Fibroblast of skin of scalp (primary cell): ENCODE measurements at places on chromosomes 7 and 10.
A peak's percentile ranks its signal among the peaks of the same experiment; 100 is the strongest.

GRCh38 chr10:51786684-51787035 is 87.3 kb upstream of the CSTF2T start:
- peak; percentile 47 for DNase-seq

GRCh38 chr7:100065452-100066186 is 15.9 kb downstream of the ZNF3 start:
- DNase-seq, result peak; percentile 25

GRCh38 chr10:129280908-129281586 is 186.0 kb upstream of the MGMT start:
- DNase-seq, result no peak

GRCh38 chr10:17216217-17216900 is 11.7 kb upstream of the VIM start:
- peak; percentile 94 for DNase-seq

- DNase-seq, result no peak
Measured at GRCh38 chr10:132877473-132877872, 64.9 kb downstream of the CFAP46 start.

GRCh38 chr10:103747193-103747865 is 108.0 kb downstream of the SH3PXD2A start:
- DNase-seq, result no peak

- no peak for DNase-seq
Measured at GRCh38 chr10:124955868-124956267, 13.9 kb downstream of the ZRANB1 start.

DNA sequence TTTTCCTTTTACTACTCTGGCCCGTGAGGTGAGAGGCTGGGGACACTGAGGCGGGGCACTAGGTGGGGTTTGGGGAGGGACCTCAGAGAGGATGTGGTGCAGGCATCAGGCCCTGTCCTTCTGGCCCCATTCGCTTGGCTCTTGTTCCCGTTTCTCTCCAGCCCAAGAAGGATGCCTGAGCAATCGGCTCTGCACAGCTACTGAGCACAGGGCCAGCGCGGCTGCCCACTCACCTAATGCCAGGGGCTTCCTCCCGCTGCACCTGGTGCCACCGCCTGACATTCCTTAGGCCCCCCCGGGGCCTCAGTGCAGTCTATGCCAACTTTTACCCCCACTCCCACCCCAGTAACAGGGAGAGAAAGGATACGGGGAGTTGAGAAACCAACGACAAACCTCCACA is 12.5 kb downstream of the EMX2 start:
- no peak for DNase-seq

- no peak for DNase-seq
Measured at GRCh38 chr7:128435327-128435686, 20.4 kb upstream of the HILPDA start.

- DNase-seq, result no peak
Measured at GRCh38 chr7:25084821-25085220, 40.2 kb downstream of the CYCS start.

DNA sequence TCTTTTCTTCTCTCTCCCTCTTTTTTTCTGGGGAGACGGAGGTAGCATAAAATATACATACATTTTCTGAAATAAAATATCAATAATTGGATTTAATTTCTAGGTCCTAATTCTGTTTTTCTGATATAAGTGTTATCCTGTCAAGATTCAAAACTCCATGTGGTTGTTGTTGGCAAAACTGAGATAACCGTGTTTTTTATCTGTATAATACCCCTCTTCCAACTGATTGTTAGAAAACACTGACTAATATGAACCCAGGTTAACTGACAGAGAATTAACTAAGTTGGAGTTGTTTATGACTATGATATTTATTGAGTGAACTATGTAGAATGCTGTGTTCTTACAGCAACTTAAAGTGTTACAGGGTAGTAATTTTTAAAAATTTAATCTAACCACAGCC is 236.5 kb upstream of the KAT6B start:
- no peak for DNase-seq

- DNase-seq, result peak; percentile 34
Measured at GRCh38 chr7:66043681-66044497, 31.7 kb upstream of the ASL start.

DNA sequence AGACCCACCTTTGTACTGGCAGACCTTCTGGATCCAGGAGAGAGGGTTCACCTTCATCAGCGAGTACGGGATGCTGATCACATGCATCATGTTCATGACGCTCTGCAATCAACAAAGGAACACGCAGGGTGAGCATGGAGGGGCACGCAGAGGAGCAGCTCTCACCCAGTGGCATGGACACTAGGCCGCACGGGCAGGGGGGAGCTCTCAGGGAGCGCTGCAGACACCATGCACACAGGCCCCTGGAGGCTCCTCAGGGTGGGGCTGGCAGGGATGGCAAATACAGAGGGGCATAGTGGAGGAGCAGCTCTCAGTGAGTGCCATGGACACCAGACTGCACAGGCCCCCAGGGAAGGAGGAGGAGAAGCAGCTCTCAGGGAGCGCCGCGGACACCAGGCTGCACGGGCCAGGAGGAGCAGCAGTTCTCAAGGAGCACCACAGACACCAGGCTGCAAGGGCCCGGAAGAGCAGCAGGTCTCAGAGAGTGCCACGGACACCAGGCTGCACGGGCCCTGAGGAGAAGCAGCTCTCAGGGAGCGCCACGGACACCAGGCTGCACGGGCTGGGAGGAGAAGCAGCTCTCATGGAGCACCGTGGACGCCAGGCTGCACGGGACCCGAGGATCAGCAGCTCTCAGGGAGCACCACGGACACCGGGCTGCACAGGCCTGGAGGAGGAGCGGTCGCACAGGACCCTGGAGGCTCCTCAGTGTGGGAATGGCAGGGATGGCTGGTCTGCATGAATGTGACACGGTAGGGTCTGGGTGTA is 249.5 kb downstream of the ZMYND11 start:
- no peak for DNase-seq

- DNase-seq, result no peak
Measured at GRCh38 chr7:138468244-138469123, 8.4 kb downstream of the TRIM24 start.
